ENCODE measurements at places on chromosomes 13 and 19. TPM values are rescaled to one million over a fixed set of nuclear protein-coding genes. Genes with fewer than 3 reads are reported as not detected.

The ZNF420 gene
- 8.7 TPM for total RNA-seq

The SMIM7 gene
- 54.3 TPM for total RNA-seq

The RAB8A gene
- total RNA-seq: 25.5 TPM

DNA sequence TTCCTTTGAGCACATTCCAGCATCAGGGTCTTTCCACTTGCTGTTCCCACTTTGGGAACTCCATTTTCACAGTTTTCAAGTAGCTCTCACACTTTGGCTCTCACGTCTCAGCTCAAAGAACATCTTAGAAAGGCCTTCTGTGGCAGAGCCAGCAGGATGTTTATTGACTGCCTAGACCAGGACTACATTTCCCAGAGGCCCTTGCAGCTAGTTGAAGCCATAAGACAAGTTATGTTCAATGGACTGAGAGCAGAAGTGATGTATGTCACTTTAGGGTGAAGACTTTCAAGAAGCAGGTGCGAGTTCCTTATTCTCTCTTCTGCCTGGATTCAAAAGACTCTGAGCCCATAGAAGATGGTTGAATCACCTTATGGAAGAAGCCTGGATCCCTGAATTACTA, 4.3 kb upstream of the HAUS5 start:
- no peak for DNase-seq

GRCh38 chr19:35524181-35524837, 3.8 kb downstream of the SBSN start:
- no peak for DNase-seq

DNA sequence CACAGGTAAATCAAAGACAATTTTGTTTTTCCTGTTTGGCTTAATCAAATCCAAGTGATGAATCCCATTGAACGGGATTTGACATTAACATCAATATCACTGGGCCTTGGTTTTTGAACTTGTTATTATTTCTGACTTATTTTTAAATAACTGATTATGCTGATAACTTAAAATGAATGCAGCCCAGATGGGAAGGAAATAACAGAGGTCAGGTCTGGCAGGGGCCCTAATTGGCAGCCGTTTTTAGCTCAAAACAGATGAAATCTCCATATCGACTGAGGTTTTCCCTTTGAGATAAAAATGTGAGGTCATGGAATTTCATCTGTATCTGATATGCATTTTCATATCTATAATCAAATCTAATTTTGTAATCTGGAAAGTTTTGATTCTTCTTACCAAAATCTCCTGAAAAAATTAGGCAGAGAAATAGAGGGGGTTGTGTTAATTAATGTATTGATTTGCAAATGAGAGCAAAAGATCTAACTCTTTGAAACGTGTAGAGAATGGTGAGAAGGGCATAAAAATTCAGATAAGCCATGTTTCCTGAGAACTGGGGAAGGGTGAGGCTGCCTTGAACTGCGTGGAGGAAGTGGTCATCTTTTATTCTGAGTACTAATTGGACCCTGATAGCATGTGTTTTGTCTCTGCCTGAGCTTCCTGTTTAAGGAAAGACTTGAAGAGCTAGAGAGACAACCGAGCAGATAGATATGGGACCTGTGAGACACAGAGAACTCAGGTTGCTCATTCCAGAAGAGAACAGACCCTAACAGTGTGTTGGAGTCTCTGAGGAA, 98.2 kb upstream of the C1QTNF9B start:
- DNase-seq: no peak

- DNase-seq: no peak
Observed at GRCh38 chr13:112638157-112638750, 50.3 kb upstream of the TUBGCP3 start.

DNA sequence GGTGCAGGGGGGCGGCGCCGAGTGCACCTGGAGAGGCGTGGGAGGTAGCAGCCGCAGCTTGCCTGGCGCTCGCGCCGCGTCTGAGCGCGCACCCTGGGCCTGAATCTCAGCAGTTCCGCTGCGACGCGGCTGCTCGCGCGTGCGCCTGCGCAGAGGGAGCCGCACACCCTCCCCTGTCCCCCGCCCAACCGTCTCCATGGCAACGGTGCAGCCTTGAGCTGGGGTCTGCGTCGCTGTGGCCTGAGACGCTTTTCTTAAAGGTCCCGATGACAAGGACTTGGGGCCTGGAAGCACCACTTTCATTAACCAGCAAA, at the start of gene PNMA8B:
TSS of gene PNMA8B (minus strand) at position 82 of the 314 bp plus-strand sequence. CDS start 402 bp downstream, outside the sequence.
- peak; percentile 82 for DNase-seq

Measured in right cardiac atrium (tissue), 5 donors.